ENCODE measurements at places on chromosomes 11 and 22. TPM values are rescaled to one million over a fixed set of nuclear protein-coding genes. Genes with fewer than 3 reads are reported as not detected.

SMC1B gene
- 2.1 TPM for total RNA-seq

STIP1 gene
- total RNA-seq = 335 TPM

PHOX2A gene
- total RNA-seq = not detected

LRRC56 gene
- total RNA-seq = 2.2 TPM

MS4A3 gene
- total RNA-seq = not detected

OR51T1 gene
- total RNA-seq = not detected

APOA4 gene
- total RNA-seq = not detected

DNAJB7 gene
- not detected for total RNA-seq

OR5P2 gene
- total RNA-seq = not detected

EFCAB6 gene
- total RNA-seq = 0.39 TPM

ABCG4 gene
- total RNA-seq = not detected

DGCR6 gene
- total RNA-seq = 1.3 TPM

SYCE3 gene
- not detected for total RNA-seq

SLC15A3 gene
- total RNA-seq = 2.0 TPM

RASSF10 gene
- total RNA-seq = not detected

DNA sequence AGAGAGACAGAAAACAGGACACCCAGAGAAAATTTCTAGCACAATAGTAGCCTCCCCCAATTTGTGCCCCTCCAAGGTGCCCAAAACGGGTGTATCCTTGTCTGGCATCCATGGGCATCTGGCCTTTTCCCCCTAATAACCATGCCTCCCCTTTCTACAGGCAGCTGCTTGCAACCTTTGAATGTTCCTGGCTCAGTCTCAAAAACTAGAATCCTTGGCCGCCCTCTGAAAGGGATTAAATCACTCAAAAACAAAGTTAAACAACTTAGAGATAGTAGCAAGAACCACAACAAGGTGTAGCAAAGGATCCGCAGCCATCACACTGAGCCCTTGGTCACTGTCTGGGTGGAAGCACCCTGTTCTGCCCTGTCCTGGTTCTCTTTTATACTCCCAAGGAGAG, 105.6 kb downstream of the MN1 start:
- no peak for DNase-seq

DNA sequence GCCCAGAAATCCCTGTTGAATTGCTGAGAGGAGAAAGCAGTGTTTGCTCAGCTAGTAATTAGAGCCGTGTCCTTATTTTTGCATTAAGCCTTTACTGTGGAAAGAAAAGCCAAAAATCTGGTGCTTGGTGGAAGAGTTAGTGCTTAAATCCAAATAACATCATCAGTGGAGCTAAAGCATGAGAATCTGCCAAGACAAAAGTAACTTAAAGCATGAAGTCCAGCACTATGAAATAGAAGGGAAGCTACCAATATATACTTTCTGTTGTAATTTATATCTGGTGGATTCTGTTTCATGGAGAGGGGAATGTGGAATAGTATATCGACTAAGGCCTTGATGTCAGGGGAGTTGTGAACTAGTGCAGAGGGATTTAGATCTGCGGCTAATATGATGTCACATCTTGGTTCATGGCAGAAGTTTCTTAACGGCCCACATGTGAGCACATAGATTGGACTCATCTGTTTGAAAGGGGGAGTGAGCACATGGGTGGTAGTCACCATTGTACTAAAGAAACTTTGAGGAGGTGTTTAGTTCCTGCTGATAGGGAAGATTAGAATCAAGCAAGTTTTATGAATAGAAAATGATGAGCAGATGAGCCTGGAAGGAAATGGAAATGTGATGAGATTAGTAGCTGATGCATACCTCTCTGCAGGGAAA, 224.4 kb upstream of the MTNR1B start:
- no peak for DNase-seq

GRCh38 chr11:18836417-18836816, 44.8 kb upstream of the PTPN5 start:
- DNase-seq = no peak

GRCh38 chr11:1401656-1402221, 12.0 kb downstream of the BRSK2 start:
- peak; percentile 69 for DNase-seq

DNA sequence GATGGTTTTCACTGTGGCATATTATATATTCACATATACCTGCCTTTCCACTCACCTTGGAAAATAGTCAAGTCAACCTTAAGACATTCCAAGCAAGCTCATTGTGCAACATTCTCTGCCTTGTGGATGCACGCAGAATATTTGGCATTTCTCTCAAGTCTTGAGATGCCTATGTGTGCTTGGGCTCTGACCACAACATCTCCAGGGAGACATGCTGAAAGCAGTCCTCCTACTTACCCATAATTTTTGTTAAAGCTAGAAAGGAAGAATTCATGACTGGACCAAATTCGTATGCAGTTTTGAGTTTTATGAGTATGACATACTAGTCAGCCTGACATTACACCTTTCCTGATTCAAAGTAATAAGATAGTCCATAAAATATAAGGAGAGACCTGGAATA, 684.0 kb downstream of the OPCML start:
- no peak for DNase-seq

- DNase-seq = peak; percentile 71
Measured at GRCh38 chr11:125062931-125063428, at the start of gene SLC37A2. SLC37A2 (plus strand) TSS chr11:125063305; CDS start chr11:125063368, 63 bp downstream.

DNA sequence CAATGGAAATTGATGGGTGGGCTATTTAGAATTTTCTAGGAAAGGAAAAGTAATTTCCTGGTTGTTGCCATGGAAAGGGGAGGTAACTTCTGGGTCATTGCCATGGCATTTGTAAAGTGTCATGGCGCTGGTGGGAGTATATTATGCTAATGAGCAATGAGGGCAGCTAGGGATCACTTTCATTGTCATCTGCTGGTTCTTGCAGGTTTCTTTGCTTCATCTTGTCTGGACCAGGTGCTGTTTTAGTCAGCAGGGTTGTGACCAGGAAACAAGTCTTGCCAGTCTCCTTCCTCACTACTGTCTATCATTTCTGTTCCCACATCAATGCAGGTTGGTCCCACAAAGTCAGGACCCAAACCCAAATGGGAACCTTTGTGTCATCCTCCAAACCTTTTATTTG, 237.6 kb upstream of the C11orf87 start:
- no peak for DNase-seq

GRCh38 chr22:32631507-32632255, 157.1 kb downstream of the FBXO7 start:
- no peak for DNase-seq

DNA sequence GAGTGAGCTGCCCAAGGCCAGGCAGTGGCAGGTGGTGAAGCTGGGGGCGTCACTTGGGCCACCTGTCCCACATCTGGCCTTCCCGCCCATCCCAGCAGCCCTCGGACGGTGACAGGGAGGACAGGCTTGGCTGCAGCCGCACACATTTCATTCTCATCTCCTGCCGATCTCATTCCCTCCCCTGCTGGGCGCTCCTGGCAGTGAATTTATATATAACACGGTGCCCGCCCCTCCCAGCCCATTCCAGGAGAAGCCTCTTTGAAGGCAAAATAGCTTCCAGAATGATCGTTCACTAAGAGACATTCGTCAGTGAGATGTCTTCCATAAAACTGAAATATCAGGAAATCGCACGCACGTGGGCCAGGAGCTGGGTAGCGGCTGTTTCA, 861.3 kb downstream of the TBC1D22A start:
- peak; percentile 5 for DNase-seq

DNA sequence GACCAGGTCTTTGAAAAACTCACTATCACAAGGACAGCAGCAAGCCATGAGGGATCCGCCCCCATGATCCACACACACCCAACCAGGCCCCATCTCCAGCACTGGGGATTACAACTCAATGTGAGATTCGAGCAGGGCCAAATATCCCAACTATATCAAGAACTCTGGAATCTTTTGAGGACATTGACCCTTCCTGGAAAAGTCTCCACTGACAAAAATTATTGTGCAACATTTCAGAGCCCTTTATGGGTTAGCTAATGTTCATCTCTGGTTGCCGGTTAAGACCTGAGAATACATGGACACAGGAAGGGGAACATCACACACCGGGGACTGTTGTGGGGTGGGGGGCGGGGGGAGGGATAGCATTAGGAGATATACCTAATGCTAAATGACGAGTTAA, 479.1 kb downstream of the NTM start:
- no peak for DNase-seq

- no peak for DNase-seq
Measured at GRCh38 chr11:16013649-16014275, 342.6 kb downstream of the SOX6 start.

DNA sequence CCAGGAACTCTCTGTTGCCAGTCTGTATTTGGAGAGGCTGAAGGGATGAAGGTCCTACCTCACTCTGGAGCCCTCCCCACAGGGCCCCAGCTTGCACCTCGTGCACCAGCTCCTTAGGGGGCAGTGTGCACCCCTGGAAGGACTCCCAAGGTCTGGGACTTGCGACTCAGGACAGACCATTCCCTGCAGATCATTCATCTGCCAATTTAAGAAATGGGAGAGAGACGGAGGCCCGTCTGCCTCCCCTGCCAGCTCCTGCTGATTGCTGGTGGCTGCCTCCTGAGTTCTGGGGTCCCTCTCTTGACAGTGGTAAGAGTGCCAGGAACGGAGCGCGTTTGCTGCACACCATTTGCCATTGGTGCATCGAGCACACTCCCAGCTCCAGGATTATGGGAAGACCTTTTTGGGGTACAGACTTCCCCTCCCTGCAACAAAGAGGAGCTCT, 27.4 kb upstream of the MALAT1 start:
- no peak for DNase-seq

- DNase-seq = no peak
Measured at GRCh38 chr11:6771926-6772893, at the start of gene OR2AG2. OR2AG2 (minus strand) TSS chr11:6771976; CDS start chr11:6768957, 3,019 bp downstream.

GRCh38 chr22:39765661-39766060, 127.9 kb downstream of the ENTHD1 start:
- DNase-seq = no peak

GRCh38 chr11:79366218-79366617, 74.6 kb downstream of the TENM4 start:
- no peak for DNase-seq

DNA sequence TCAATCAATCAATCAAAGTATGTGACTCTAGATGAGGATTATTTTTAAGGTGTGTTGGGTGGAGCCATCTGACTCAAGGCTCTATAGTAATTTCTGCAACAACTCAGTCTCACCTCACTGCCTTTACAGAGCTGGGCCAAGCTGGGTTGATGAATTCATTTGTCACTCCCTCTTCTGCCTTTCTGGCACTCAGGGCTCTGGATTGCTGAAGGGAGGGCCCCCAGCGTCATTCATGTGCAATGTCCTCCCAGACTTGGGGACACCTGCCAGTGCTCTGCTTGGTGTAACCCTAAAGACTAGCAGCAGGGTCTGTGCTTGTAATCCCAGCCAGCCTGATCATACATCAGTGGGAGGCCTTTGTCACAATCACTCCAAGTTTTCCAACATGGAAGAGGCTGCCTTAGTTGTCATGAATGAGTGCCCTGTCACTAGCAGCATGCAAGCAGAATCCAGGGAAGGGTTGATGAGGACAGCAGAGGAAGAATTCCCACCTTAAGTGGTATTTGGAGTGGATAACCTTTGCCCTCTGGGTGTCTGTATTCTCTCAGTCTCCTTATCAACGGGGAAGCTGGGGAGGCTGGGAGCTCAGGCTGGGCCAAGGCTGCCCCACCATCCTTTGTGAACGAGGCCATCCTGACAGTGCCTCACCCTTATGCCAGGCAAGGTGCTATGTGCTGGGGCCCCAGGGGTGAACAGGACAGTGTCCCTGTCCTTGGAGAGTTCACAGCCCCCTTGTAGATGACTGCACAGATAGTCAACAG, 2.0 kb upstream of the TP53I11 start:
- DNase-seq = no peak

- DNase-seq = no peak
Measured at GRCh38 chr22:19378344-19378674, 53.2 kb downstream of the HIRA start.

DNA sequence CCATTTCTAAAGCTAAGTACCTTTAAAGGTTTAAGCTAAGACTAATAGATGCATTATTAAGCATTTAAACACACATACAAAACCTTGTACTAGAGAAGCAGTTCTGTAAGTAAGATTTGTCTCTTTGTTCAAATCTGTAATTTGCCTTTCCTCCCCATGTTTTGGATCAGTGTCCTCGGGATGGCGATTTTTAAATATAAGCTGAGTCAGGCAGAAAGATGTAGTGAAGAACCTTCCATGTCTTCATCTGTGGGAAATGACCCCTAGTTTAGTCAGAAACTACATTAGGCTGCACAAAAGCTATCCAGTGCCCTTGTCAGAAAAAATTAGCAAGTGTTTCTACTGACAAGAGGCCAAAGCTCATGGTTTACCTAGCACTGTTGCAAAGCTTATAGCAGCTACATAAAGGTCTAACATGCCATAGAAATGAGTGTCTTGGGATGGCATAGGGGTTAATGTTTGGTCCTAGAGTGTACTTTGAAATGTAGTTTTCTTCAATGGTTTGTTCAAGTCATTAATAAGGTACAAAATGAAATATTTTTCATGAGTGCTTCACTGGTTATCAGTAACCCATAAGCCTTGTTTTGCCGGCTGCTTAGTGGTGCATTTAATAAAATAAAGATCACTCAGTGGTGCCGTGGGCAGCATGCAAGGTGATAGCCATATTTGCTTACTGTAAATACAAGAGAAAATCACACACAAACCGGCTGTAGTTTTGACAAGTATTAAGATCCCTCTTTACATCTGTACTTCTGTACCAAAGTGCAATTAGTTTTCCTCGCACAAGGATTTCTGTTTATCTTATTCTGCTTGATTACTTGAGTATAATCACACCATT, 139.8 kb downstream of the ELP4 start:
- DNase-seq = no peak

DNA sequence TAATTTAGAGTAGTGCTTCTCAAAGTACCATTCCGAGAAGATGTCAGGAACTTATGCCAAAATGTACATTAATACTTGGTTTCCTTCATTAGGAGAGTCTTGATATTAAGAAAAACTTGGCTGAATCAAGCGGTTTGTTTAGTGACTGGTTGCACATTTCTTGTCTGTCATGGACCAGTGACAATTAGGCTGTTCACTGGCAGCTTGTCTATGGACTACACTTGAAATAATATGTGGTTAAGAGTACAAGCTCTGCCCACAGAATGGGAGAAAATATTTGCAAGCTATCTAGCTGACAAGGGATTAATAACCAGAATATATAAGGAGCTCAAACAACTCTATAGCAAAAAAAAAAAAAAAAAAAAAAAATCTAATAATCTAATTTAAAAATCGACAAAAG, 24.6 kb downstream of the COA4 start:
- no peak for DNase-seq

DNA sequence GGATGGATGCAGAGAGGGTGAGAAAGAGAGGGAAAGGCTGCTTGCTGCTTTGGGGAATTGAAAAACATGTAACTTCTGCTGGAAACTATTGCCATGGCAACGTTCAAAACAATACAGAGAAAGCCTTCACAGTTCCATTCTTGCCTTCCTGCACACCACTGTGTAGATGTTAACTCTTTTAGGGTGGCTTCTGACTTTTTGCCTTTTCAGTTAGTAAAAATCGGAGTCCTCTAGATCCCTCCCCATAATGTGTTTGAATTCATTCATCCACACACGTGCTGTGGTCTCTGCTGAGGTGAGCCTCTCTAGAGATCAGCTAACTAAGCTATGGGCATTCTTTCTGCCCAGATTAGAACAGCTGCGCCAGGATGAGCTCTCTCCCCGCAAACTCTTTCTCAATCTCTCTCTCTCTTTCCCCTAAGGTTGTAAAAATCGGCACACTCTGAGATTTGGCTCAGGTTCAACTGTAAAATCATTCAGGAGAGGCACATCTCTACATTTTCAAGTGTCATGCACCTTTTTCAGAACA, 1178.3 kb downstream of the LRRC4C start:
- DNase-seq = no peak

- no peak for DNase-seq
Measured at GRCh38 chr11:57214098-57214417, 23.0 kb downstream of the APLNR start.

Data from activated CD8-positive, alpha-beta T cell treated with anti-CD3 and anti-CD28 coated beads, Interleukin-2, amount 10 ng/mL, durations not matched to agents 7 days and 5 days (primary cell).